ENCODE measurements at places on chromosomes 16 and 17.

DNA sequence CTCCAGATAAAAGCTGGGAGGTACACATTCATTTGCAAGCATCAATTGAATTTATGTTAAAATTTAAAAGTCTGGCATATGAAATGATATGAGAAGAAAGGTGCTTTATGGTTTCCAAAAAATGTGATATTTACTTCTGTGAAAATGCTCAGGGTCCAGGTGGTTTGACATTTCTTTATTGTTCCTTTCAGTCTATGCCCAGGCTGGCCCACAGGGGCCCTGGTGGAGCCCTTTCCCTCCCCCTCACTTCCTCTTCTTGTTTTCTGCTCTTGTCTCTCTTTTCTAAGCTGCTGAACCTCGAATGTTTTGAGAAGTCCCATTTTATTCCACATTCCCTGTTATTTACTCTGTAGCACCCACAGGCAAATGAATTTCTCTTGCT is 127.8 kb downstream of the HS3ST3B1 start:
- DNase-seq, result no peak

DNA sequence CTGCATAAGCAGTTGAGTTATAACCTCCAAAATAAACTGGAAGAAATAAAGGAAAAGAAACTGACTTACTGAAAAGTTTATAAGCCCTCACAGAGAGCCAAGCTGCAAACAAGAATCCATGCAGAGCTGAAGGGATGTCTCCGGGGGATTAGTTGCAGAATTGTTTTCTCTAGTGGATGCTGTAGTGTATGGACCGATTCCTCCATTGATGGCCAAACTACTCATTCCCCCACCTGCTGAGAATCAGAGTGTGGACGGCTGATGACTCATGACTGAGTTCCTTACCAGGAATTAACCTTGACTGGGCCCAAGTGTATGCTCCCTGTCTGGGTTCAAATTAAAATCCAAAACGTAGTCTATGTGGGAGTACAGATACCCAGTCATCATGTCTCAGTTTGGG is 93.9 kb upstream of the CDH8 start:
- no peak for DNase-seq

GRCh38 chr16:89489040-89489897 is 1.1 kb downstream of the ANKRD11 start:
- DNase-seq, result peak; percentile 79

DNA sequence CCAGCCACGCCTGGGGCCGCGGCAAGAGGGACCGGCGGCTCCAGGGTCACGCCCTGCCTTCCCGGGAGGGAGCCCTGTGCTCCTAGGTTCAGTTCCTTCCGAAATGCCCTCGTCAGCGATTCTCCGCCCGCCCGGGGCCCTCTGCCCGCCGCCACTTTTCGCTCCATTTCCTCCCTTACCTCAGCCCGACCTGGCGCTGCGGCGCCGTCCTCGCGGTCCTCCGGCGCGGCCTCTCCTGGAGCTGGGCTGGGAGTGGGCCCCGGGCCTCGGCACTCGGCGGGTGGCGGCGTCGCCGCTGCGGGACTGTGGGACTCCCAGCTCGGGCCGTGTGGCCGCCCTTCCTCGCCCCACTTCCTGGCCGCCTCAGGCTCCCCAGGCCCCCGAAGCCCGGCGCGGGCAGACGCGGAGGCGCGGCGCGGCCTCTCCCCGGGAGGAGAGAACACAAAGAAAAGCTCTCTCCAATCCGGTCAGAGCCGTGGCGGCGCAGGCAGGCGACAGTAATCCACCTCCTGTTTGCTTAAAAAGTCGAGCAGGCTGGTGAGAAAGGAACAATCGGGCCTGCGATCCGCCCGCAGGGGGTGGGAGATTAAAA is 1.6 kb downstream of the BAHCC1 start:
- no peak for DNase-seq

- DNase-seq, result no peak
Observed at GRCh38 chr17:57475796-57476195, 219.5 kb downstream of the MSI2 start.

DNA sequence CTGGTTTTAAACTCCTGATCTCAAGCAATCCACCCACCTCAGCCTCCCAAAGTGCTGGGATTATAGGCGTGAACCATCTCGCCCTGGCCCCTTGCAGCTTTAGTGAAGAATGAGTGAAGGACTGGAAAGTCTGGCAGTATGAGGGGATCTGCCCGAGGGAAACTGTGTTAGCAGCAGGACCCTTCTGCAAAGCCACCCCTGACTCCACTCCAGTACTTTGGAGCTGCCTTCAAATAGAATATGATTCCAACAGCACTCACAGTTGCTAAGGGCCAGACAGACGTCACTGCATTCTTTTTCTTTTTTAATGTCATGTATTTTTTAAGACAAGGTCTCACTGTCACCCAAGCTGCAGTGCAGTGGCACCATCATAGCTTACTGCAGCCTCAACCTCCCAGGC is 52.3 kb downstream of the KPNA2 start:
- DNase-seq, result no peak

DNA sequence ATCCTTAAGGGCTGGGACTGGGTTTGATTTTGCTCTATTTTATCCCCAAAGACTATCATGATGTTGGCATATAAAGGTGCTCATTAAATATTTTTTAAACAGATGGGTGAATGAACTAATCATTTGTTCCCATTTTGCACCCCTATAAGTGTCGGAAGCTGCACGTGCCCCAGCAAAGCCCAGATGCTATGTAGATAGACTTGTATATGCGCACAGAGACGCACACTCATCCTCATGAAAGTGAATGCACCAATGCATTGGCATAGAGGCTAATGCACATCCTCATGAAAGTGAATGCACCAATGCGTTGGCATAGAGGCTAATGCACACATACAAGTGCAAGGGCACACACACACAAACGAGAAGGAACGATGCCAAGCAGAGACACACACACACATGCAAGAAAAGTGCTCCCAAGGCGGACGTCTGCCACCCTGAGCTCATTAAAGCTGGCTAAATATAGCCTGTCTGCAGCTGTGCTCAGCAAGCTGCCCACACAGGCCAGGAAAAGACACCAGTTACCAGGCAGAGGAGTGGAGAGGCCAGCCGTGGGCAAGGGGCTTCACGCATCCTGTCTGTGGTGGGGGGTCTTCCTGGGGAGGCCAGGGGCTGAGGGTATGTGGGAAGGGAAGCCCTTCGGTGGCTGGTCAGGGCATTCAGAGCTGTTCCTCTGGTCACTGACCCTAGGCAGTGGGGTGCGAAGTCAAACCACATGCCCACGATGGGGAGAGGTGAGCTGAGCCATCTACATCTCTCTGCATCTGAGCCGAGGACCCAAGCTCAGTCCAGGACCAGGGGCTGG is 52.6 kb downstream of the PIMREG start:
- no peak for DNase-seq

DNA sequence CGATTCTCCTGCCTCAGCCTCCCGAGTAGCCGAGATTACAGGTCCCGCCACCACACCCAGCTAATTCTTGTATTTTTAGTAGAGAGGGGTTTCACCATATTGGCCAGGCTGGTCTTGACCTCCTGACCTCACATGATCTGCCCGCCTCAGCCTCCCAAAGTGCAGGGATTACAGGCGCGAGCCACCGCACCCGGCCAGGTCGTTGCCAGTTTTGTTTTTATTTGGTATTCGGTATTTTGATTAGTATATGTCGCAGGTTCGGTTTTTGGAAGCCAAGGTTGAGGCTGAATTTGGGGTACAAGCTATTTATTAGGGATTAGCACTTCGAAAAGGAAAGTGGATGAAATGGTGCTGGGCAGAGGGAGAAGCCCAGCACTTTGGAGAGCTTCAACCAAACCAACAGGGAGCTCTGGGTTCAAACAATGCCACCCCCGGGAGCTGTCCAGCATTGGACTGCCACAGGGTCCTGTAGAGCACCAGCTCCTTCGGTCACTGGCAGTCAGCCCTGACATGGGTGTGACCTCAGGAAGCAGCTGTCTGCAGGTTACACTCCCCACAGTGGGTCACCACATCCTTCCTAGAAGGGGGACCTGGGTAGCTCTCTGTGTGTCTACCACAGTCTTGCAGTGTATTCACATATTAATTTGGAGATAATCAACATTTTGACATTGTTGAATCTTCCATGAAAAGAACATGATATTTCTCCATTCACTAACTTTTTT is 1.5 kb upstream of the CLEC10A start:
- DNase-seq, result no peak

DNA sequence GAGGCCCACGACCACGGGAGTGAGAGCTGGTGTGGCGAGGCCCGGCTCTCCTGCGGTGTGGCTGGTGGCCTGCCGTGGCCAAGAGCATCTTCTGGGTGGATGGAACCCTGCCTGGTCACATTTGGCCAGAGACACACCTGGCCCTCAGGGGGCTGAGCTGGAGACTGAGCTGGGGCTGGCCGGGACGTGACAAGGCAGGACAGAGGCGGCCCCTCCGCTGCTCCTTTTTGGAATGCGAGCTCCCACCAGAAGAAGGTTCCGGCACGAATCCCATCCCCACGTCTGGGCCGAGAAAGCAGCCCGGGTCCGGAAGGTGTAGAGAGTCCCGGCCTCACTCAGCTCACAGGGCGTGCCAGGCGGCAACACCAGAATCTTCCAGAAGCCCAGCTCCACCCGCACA is 26.0 kb upstream of the CHMP6 start:
- no peak for DNase-seq

- no peak for DNase-seq
Observed at GRCh38 chr16:15961060-15961511, 11.7 kb downstream of the ABCC1 start.

- no peak for DNase-seq
Observed at GRCh38 chr17:82812058-82812457, 27.8 kb downstream of the ZNF750 start.

GRCh38 chr16:85199880-85200279 is 87.6 kb upstream of the CIBAR2 start:
- no peak for DNase-seq

DNA sequence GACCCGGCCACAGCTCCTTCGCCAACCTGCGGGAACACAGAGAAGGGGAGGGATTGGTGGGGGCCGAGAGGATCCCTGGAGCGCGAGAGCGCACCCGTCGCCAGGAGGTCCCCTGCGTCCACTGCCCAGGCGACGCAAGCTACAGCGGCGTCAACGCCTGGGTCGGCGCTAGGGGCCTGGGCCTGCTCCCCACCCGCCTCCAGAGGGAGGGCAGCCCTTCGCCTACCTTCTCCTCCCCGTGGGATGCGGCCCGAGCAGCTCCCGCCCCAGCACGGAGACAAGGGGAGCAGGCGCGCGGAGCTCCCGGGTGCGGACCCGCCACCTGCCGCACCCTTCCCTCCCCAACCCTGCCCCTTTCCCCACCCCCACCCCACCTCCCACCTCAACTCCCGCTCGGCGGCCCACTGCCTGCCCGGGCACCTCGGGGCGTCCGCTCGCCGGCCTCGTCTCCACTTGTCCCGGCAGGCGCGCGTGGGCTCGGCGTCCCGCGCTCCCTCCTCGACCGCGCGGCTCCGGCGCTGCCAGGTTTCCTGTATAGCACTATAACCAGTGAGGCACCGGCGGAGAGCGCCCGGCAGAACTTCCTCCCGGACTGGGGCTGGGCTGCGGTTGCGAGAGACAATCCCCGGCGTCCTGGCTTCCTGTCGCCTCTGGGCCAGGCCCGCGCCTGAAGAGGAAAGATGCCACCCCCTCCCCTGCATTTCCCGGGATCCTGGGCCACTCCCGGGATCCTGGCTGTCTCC is 119.1 kb upstream of the SMURF2 start:
- no peak for DNase-seq

DNA sequence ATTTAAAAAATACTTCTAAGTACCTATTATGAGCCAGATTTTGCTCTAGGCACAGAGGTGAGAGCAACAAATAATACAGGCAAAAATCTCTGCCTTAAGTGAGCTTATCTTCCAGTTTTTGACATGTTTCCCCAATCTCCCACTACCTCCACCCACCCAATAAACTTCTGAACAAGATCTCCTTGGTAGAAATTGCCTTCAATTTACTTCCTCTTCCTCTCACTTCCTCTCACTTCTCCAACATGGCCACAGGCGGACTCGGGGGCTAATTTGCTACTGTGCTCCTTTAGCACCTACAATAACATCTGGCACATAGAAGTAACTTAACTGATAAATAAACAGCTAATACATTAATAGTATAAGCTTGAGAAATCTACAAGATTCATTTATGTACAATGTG is 82.6 kb downstream of the CACNG1 start:
- no peak for DNase-seq

DNA sequence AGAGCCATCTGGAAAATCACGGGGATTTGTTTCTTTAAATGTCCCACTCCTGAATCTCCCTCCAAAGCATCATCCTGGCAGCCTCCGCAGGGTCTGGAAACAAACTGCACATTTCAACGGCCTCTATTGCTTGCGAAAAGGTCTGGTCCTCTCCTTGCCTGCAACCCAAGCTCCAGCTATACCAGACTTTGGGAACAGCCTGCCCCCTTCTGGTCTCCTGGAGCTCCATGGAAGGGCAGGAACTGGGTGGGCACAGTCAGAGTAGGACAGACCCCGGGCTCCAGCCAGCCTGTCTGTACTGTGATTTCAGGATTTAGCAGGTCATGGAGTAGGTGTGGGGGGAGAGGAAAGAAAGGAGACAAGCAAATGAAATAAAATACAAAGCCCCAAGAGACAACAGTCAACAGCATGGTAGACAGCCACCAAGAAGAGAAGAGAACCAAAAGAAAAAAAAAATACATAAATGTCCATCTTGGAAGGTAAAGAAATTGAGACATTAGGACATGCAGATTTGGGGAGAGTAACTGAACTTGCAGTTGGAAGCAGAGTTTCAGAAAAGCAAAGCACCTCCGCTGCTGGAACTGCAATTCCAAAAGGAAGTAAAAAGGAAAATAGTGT is 2.7 kb downstream of the XYLT1 start:
- no peak for DNase-seq

DNA sequence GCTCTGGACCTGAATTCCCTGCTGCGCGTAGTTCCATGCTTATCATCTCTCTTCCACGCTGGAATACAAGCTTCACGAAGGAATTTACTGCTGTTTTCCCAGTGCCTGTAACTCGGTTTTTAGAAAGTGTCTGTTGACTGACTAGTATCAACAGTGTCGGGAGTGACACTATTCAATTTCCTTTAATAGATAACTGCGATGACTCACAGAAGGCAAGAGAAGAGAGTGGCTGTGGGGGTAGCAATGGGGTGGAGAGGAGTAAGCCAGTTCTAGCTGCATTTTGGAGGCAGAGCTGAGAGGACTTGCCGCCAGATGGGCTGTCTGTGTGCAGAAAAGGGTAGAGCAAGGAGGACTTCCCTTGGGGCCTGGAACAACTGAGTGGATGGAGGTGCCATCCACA is 25.2 kb downstream of the B4GALNT2 start:
- DNase-seq, result no peak

Measured in hematopoietic multipotent progenitor cell treated with erythropoietin and hydrocortisone succinate and interleukin-3 and kit ligand, for 15 days (in vitro differentiated cells).